Fibroblast of skin of right biceps (primary cell): ENCODE measurements at places on chromosomes 5 and 9.
A peak's percentile ranks its signal among the peaks of the same experiment; 100 is the strongest.

- DNase-seq, result no peak
Measured at GRCh38 chr9:126699401-126699881, 85.7 kb downstream of the LMX1B start.

- DNase-seq, result no peak
Measured at GRCh38 chr5:125595845-125596244, 827.4 kb upstream of the GRAMD2B start.

- DNase-seq, result no peak
Measured at GRCh38 chr5:33212439-33212838, 228.3 kb upstream of the TARS1 start.

DNA sequence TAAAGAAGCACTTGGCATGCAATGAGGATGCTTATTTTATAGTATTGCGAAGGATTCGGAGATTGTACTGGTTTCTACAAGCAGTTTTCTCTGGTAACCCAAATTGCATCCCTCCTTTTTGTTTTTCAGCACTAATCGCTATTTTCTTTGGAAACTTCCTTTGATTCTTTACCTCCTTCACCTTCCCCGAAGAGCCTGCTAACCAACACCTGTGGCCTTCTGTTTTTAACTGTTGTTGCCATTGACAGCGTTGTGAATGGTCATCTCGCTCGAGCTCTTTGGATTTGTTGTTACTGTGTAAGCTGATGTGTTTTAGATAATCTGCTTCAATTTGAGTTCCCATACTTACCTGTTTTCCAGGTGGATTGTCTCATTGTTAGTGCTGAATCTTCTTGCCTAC is 1.1 kb downstream of the CNOT6 start:
- no peak for DNase-seq

DNA sequence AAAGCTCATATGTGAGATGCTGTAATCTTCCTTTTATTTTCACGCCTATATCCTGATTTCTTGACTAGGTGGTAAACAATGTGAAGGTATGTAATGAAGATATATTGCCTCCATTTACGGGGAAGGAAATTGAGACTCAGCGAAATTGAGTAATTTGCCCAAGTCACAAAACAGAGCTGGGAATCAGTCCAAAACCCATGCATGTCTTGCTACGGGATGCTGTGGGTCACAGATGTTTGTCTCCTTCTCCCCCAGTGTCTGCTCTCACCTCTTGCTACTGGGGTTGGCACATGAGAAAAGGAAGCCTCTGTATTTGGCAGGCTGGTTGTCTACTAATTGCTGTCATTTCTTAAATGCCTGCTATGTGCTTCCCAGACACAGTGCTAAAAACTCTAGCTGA is 53.7 kb upstream of the TEX48 start:
- peak; percentile 65 for DNase-seq

- no peak for DNase-seq
Measured at GRCh38 chr9:38207247-38207778, 138.3 kb upstream of the SHB start.

GRCh38 chr9:120374239-120374638 is 205.7 kb downstream of the CDK5RAP2 start:
- DNase-seq, result no peak

GRCh38 chr9:86526021-86526420 is 171.8 kb upstream of the TUT7 start:
- no peak for DNase-seq

DNA sequence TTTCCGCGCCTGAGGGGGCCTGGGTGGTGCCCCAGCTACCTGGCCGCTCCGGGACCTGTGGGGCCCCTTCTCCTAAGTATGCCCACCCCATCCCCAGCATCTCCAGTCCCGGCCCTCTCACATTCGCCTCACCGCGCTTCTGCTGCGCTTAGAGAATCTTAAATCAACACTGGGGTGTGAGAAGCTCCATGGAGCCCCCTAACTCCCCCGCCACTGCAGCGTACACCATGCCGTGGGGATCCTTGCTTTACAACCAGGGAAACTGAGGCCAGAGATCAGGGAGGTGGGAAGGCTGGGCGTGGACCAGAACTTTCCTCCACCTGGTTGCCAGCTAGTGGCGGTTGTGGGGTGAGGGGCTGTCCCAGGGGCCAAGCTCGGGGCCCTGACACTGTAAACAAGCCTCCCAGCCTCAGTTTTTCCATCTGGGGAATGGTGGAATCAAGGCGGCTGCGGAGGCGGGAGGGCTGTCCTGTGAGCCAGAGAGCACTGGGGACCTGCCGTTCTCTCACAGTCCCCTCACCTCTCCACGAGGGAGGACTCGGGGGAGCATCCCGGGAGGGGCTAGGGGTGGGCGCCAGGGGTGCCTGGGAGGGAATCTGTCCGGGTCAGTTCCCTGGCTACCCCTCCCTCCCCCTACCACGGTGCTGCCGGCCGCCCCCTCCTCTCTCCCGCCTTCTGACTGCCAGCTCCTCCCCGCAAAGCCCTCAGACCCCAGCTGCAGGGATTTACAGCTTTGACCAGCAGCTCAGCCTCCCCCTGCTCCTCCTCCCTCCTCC is 161.2 kb downstream of the C9orf50 start:
- no peak for DNase-seq

GRCh38 chr9:26650325-26650724 is 242.3 kb downstream of the CAAP1 start:
- DNase-seq, result peak; percentile 3

- peak; percentile 81 for DNase-seq
Measured at GRCh38 chr9:12884736-12885395, 110.0 kb downstream of the LURAP1L start.

DNA sequence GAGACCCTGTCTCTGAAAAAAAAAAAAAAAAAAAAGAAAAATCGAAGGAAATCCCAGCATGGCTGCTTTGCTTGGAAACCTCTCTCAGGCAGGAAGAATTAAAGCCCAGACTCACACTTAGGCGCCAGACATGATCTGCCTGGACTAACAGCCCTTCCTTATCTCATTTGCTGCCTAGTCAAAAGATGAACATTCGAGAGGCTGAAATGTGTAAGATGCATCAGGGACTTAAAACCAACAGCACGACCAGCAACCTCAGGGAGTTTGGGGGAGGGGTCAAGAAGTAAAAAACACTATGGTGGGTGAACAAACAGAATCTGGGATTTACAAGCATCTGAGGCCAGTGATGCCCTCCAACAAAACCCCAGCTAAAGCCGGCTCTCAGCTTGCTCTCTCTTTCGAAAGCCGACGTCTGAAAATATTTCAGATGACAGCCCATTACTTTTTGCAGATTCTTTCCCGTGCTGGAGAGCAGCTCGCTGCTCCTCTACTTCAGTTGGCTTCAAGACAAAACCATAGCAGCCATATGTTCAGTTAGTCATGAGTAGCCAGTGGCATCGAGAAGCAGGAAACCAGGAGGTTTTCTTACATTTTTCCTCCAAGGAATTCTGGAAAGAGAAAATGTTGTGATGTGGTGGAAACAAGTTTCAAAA is 249.9 kb downstream of the MARCHF11 start:
- peak; percentile 90 for DNase-seq

GRCh38 chr9:82124090-82124489 is 135.5 kb downstream of the SPATA31D1 start:
- DNase-seq, result peak; percentile 94

DNA sequence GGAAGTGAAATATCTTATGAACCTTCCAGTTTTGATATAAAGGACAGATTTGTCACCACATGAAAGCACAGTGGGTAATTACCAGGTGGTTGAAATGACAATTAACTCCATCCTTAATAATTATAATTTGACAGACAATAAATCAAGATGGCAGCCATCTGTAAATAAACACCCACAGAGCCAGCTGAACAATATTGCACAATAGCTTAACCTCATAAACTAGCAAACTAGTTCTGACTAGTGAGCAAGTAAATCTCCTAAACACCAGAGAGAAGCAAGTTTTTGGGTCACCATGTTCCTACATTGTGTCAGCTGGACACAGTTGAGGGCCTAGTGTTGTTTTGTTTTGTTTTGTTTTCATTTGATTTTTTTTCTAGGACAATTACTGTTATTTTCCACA is 577.4 kb downstream of the ACTL7B start:
- no peak for DNase-seq

- peak; percentile 24 for DNase-seq
Measured at GRCh38 chr9:136326761-136327303, 507 bp upstream of the GPSM1 start.

GRCh38 chr5:180340856-180341255 is 12.3 kb downstream of the GFPT2 start:
- peak; percentile 56 for DNase-seq

DNA sequence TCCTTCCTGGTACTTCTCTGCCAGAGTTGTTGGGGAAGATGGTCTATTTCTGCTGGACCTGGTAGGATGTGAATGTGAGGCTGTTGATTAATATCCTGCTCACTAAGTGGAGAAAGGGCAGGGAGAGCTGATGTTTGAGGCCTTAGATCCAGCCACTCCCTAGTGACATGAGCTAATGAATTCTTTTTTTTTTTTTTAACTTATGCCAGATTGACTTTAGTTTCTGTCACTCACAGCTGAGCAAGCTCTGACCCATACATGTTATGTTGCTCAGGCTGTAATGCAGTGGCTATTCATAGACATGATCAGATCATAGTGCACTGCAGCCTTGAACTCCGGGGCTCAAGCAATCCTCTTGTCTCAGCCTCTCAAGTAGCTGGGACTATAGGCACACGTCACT is 75.1 kb upstream of the SPRY4 start:
- DNase-seq, result no peak

DNA sequence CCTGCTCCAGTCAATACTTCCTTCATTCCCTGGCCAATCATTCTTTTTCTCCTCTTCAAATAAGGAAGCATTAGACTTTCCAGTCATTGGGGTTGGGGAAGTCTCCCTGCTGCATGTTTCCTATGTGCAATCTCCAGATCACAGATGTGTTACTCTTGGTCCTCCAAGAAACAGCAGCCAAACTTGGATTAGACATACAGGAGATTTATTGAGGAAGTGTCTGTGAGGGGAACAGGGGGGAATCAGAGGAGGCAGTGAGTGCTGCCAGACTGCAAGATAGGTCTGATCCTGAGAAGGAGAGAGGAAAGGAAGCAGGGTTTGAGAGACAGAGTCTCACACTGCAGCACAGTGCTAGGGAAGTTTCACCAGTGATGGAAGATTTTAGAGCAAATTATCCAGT is 40.6 kb upstream of the SLIT3 start:
- no peak for DNase-seq

- peak; percentile 26 for DNase-seq
Measured at GRCh38 chr5:131423056-131423455, 159.2 kb downstream of the CDC42SE2 start.

- no peak for DNase-seq
Measured at GRCh38 chr5:80260461-80260860, 4.6 kb upstream of the SERINC5 start.

DNA sequence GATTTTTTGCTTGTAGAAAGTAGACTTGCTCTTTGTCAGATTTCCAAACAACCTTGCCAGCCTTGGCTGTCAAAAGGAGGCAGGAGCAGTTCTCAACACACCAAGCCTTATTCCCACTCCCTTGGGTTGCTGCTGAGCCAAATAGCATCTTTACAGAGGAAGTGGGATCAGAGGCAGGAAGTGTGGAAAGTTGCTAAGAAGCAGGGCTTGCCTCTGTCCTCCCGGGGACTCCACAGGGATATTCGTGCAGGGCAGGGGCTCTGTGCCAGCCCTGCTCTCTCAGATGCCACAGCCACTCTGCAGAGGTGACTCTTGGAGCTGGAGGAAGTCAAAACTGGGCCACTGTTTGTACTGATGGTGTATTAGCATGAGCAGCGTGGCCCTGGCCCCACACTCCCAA is 24.3 kb downstream of the PTPDC1 start:
- peak; percentile 9 for DNase-seq

DNA sequence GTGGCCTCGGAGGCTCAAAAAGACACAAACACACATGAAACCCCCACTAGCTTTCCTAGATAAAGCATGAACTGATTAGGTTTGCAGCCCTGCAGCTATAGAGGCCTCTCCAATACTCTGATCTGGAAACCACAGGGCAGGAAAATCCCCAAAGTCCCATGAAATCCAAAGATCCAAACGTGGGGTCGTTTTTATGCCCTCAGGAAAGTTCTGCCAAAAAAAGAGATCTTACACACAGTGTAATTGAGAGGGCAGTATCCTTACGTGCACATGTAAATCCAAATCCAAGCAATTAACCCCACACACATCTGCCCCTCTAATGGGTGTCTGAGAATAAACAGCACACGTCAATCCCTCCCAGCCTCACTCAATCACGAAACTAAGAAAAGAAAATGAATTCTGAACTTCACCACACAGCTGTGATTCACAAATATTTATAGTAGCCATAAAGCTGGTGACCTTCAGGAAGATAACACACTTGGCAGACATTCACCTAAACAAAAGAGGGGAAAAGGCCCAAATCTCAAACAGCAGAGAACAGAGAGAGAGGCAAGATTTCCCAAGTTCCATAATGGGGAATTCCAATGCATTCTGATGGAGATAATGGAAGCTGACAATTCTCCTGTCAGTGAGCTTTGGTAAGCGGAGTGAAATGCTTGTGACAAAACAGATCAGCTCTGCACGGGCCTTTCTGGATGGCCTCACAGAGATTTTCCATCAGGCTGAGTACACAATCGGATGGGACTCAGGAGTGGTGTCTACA is 114.2 kb downstream of the SEMA5A start:
- peak; percentile 11 for DNase-seq

DNA sequence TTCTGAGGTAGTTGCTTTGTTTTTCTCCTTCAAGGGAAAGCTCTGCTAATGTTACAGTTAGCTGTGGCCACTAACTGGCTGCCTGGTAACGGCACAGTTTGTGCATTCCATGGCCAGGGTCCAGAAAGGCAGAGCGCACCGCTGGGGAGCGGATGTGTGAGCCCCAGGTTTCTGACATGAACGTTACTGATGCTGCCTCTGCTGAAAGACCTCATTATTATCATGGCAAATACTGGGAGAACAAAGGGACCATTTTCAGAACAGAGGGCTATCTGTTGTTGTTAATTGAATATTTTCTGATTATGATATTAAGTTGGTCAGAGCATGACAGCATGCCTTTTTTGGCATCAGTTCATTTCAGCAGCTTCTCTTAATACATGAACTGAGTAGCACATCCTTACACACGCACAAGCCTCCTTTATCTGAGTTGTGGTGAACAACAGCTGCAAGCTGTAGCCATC is 134.1 kb downstream of the NUDT12 start:
- peak; percentile 61 for DNase-seq
